ENCODE measurements at places on chromosomes 11 and 22.

DNA sequence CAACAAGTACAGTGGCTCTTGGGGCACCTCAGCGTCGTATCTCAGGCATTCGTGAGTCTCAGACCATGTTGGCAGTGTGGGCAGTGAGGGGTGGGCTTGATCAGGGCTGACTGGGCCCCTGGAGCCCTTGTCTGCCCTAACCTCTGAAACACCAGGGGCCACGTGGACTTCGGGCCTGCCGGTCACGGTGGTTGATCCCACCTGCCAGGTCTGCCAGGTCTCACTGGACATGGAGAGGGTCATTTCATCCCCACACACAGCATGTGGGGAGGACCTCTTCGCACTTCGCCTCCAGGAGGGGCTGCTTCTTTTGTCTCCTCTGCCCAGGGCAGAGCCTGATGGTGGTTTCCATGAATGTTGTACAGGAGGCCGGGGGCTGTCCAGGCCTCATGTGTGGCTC lies 77.1 kb downstream of the MPPED1 start:
- DNase-seq = no peak

DNA sequence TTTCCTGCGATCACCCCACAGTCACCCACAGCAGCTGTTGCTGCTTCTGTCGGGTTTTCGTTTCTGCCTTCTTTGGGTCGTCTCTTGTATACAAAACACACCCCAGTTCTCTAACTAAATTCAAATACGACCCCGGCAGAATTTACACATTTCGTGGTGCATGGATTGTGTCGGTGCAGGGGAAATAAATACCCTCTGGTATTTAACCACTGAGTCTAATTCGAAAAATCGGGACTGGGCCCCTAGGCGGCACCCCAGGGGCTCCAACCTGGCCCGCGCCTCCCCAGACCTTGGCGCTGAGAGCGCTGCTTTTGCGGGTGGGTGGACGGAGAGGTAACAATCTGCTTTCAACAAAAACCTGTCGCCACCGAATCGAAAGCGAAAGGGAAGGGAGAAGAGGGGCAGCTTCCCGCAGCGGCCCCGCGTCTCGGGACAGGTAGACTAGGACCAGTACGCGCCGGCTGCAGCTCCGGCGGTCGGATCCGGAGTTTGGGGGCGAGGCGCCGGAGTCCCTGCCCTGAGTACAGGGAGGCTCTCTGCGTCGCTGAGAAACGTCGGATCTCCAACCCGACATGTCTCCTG lies 4.4 kb downstream of the ALX4 start:
- peak; percentile 3 for DNase-seq

- DNase-seq = no peak
Measured at GRCh38 chr11:116422956-116423600, 349.7 kb downstream of the BUD13 start.

GRCh38 chr22:40040927-40041326 lies 46.2 kb downstream of the FAM83F start:
- peak; percentile 91 for DNase-seq

- DNase-seq = no peak
Measured at GRCh38 chr11:83168756-83169155, 11.8 kb downstream of the PCF11 start.

- no peak for DNase-seq
Measured at GRCh38 chr11:95307286-95307685, 76.3 kb upstream of the SESN3 start.

DNA sequence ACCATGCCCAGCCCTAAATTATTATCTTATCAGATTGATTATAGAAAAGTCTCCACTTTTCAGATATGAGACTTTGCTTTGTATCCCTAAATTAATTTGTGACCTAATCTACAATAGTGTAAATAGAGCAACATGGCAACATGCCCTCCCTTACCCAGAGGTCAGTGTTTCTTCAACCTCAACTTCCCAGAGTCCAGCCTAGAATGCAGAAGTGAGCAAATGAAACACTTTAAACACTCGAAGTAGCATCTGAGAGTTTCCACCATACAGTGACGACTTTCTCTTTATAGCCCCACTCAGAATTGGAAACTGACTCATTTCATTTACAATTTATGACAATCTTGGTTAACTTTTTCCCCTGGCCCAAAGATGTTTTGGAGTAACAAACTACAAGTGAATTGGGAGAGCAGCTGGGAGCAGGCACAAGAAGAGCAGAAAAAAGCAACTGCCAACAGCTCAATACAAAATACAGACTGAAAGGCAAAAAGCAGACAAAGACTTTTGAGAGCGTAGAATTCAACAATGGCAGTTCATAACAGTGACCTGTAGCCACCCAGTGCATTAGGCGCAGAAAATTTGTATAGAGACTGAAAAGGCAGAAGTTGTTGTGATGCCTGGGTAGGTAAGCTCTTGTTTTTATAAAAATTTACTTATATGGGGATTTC lies 10.1 kb upstream of the BLID start:
- no peak for DNase-seq

DNA sequence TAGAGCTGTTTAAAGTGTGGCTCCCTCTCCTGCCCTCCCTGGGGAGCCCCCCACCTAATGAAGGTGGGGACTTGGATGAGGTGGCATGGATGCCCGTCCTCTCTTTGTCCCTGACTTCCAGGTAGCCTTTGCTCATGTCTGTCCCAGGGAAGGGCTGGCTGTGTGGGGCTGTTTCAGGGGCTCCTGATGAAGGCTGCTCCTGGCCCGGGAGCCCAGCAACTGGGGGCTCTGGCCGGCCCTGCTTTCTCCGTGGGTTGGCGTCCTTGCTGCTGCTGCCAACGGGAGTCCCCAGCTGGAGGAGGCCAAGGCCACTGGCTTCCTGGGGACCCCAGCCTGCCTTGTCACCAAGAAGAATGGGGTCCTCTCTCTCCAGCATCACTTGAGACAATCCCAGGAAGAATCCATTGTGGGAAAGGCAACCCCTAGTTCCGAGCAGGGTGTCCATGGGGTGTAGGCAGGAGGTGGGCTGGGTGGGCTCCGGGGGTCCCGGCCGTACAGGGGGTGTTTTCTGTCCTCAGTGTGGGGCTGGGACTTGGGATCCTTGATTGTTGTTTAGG lies 13.2 kb downstream of the GRAMD4 start:
- no peak for DNase-seq

GRCh38 chr11:73201249-73201648 lies 16.8 kb upstream of the P2RY2 start:
- DNase-seq = no peak

Measured in hematopoietic multipotent progenitor cell treated with erythropoietin and hydrocortisone succinate and interleukin-3 and kit ligand, for 8 days (in vitro differentiated cells).